ENCODE measurements at places on chromosomes 2 and 18. TPM values are rescaled to one million over a fixed set of nuclear protein-coding genes. Genes with fewer than 3 reads are reported as not detected.
A peak's percentile ranks its signal among the peaks of the same experiment; 100 is the strongest.

The MAP4K4 gene
- 85.5 TPM for total RNA-seq

- no peaks in the 10 kb centered on the region for H3K36me3 ChIP-seq
- no peaks in the 10 kb centered on the region for H3K27me3 ChIP-seq
- no peak for DNase-seq
- no peaks in the 10 kb centered on the region for H3K4me1 ChIP-seq
- H3K27ac ChIP-seq, result no peak overlapping the region
Measured at GRCh38 chr2:207412787-207413310, 116.9 kb upstream of the CREB1 start.

- H3K36me3 ChIP-seq, result no peaks in the 10 kb centered on the region
- H3K4me3 ChIP-seq, result no peak overlapping the region
- H3K27me3 ChIP-seq, result no peaks in the 10 kb centered on the region
- DNase-seq, result no peak
- no peak overlapping the region for H3K27ac ChIP-seq
Measured at GRCh38 chr2:202610380-202610779, 24.4 kb upstream of the FAM117B start.

The DAPL1 gene
- not detected for total RNA-seq

GRCh38 chr2:230721712-230722111 lies 9.1 kb downstream of the CAB39 start:
- H3K4me1 ChIP-seq, result peaks cover 66% of the 10 kb centered on the region
- H3K27me3 ChIP-seq, result no peaks in the 10 kb centered on the region
- H3K27ac ChIP-seq, result peak overlapping the region; percentile 56
- peaks cover 5% of the 10 kb centered on the region for H3K36me3 ChIP-seq

DNA sequence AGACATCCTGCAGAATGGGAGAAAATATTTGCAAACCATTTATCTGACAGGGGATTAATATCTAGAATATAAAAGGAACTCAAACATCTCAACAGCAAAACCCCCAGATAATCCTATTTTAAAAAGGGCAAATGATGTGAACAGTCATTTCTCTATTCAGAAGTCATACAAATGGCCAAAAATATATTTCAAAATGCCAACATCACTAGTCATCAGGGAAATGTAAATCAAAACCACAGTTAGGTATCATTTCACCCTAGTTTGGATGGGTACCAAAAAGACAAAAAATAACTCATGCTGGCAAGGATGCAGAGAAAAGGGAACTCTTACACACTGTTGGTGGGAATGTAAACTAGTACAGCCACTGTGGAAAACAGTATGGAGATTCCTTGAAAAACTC lies 70.0 kb downstream of the TBR1 start:
- no peaks in the 10 kb centered on the region for H3K36me3 ChIP-seq
- no peaks in the 10 kb centered on the region for H3K27me3 ChIP-seq
- H3K4me1 ChIP-seq, result no peaks in the 10 kb centered on the region
- no peak for DNase-seq

The CD8B gene
- total RNA-seq, result 0.23 TPM

The IL36A gene
- total RNA-seq, result not detected

- H3K27me3 ChIP-seq, result no peaks in the 10 kb centered on the region
- H3K4me3 ChIP-seq, result no peak overlapping the region
- H3K27ac ChIP-seq, result no peak overlapping the region
- no peaks in the 10 kb centered on the region for H3K4me1 ChIP-seq
- no peak for DNase-seq
- no peaks in the 10 kb centered on the region for H3K36me3 ChIP-seq
Measured at GRCh38 chr2:7057865-7058400, 140.7 kb downstream of the RNF144A start.

DNA sequence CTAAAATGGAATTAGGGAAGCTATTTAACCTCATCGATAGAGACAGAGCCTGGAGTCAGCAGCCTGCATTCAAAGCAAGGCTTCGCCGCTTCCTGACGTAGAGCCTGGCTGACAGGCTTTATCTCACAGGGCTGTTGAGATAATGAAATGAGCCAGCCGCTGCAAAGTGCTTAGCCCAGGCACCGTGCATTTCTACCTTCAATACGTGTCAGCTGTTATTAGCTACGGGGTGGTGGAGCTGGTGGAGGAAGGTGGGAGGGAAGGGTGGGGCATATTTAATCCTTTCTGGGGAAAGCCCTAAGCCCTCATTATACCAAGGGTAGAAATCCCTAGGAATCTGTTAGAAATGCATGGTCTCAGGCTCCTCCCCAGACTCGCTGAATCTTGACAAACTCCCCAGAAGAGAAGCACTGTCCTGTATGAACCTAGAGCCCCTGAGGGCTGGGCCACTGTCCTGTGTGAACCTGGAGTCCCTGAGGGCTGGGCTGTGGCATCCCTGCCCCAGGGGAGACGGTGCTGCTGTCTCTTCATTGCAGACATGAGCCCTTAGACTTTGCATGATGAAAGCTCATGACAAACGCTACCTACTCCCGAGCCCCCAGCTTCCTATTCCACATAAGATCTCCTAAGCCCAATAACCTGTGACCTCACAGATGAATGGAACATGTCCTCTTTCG lies 72.4 kb downstream of the ALPK2 start:
- no peaks in the 10 kb centered on the region for H3K36me3 ChIP-seq
- peak overlapping the region; percentile 34 for H3K4me3 ChIP-seq
- peak overlapping the region; percentile 81 for H3K27ac ChIP-seq
- H3K4me1 ChIP-seq, result peaks cover 34% of the 10 kb centered on the region

DNA sequence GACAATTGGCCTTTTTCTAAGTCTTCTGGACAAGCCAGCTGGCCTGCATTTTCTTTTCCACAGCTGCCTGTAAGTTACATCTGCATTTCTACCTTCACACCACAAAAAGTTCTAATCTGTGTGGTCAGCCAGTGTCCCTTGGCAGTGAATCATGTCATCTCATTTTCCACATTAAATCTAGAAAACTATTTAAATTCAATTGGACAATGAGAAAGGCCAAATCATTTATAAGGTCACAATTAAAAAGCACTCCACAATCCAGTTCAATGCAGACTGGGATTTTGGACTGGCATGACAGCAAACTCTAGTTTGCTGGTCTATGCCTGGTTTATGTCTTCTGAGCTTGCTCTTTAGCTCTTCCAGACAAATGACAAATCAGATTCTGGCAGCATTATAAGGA lies 494.2 kb upstream of the SPHKAP start:
- no peak overlapping the region for H3K4me3 ChIP-seq
- H3K27ac ChIP-seq, result peak overlapping the region; percentile 48
- DNase-seq, result no peak
- H3K27me3 ChIP-seq, result no peaks in the 10 kb centered on the region

GRCh38 chr2:165572151-165572550 lies 102.7 kb downstream of the CSRNP3 start:
- no peaks in the 10 kb centered on the region for H3K4me1 ChIP-seq
- H3K4me3 ChIP-seq, result no peak overlapping the region
- no peak overlapping the region for H3K27ac ChIP-seq
- no peaks in the 10 kb centered on the region for H3K27me3 ChIP-seq
- DNase-seq, result no peak

DNA sequence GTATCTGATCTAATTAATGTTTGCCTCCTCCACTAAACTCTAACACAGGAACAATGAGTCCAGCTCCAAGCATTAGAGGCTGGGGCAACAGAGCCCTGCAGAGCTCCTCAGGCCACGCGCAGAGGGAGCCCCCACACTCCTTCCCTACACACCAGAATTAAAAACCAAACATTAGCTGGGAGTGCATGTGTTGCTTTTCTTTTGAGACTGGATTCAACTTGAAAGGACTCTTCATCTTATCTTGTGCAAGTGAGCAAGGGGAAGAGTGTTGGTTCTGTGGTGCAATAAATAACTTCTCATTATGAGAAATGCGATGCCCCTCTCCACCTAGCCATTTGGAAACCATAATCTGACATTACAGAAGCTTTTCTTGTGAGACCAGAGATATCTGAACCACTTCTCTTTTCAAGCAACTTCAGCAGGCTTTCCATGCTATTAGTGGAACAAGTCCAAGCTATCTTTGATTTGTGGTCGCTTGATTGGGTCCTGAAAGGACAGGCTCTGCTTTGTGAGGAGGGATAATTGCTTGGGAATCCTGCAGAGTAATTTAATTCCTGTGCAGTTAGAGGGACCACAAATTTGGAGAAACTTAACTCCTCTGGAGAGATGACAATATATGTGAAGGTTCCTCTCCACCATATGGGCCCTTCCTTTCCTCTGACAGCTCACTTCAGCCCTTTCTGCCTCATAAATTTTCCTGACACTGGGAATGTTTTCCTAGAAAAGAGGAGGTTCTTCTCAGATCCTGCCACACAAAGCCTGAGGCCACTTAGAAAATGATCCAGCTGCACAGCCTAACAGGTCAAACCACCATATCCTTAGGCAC lies 112.5 kb downstream of the ATL2 start:
- no peaks in the 10 kb centered on the region for H3K36me3 ChIP-seq
- DNase-seq, result no peak
- no peaks in the 10 kb centered on the region for H3K27me3 ChIP-seq
- H3K4me1 ChIP-seq, result no peaks in the 10 kb centered on the region
- H3K4me3 ChIP-seq, result no peak overlapping the region
- no peak overlapping the region for H3K27ac ChIP-seq

- H3K36me3 ChIP-seq, result no peaks in the 10 kb centered on the region
- H3K4me1 ChIP-seq, result no peaks in the 10 kb centered on the region
- H3K27ac ChIP-seq, result no peak overlapping the region
- H3K27me3 ChIP-seq, result no peaks in the 10 kb centered on the region
- no peak overlapping the region for H3K4me3 ChIP-seq
Measured at GRCh38 chr2:11907190-11907589, 160.8 kb downstream of the LPIN1 start.

Measured in gastrocnemius medialis (tissue), 4 donors.